SIG-M5 (cell line): ENCODE measurements at places on chromosomes 2 and 18.

DNA sequence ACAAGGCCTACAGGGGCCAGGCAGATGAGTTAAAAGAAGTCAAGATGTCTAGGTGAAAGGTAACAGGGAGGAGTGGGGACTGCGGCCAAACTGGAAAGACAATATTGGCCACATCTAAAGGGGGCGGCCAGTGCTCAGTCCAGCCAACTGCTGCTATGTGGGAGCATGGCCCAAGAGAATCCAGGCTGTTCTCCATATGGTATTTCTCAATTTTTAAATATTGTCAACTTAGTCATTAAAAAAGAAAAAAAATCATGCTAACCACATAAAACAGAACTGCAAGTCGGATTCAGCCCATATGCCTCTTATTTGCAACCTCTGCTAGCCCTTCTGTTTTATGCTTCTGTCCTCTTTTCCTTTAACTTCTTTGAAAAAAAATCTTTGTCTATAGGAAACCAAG, 14.8 kb downstream of the TRABD2A start:
- no peak for DNase-seq

GRCh38 chr2:169746240-169746639, 12.6 kb downstream of the KLHL23 start:
- DNase-seq = no peak

DNA sequence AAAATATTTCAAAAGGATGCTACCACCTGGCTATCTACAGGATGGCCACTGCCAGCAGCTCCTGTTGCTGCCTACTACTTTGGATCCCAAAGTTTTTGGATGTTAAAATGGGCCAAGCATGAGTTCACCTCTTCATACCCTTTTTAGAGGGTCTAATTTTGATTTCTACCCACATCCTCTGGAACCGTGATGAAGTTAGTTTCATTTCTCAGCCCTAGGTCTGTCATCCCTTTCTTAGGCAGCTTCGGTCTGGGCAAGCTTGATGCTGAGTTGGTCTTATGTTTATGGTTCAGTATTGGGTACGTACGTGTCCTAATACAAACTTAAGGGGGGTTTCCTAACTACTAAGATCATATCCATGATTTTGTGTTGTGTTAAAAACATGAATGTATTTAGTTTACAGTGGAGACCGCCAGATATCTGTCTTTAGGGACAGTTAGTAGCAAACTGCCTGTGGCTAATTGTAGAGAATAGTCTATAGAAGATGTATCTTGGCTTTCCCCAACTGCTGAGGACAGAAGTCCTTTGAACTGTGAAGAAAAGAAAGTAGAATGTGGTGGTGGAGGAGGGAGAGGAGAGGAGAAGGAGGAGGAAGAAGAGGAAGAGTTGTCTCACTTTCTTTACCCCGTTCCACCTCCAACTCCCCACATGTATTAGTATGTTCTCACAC, 184.9 kb downstream of the UBE2E3 start:
- DNase-seq = no peak

DNA sequence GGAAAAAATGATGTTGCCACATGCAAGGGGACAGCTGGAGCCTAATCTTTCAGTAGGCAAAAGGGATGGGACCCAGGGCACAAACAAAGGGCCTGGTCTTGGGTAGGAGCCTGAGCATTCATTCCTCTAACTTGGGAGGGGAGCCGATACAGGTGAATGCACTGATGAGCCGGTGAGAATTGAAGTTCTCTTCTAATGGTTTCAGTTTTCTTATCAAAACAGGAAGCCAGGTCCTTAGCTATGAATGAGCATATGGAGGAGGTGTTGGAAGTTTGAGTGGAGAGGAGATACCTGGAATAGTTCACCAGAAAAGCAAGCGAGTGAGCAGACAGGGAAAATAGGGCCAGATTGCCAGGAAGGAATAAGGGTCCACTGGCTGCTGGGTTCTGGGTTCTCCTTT, 10.1 kb downstream of the DPP4 start:
- no peak for DNase-seq

DNA sequence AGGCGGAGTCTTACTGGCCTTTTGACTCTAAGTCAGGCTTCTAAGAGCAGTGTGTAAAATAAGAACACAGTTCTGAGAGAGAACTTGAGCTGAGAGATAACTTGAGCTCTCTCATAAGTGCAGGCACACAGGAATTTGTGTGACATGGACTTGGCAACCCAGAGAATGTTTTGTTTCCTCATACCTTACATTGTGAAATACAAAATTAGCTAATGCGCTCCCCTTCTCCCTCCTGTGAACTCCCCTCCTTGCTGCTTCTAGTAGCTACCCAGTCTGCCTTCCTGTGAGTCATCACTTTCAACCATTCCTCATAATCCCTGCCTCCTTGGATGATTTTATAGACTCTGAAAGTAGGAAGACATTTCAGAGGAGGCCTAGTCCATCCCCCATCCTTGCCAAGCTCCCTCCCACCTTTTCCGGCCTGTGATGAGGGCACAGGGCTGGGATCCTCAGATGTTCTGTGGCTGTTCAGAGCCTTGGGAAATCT, 22.6 kb downstream of the FER1L5 start:
- DNase-seq = peak; percentile 93

- DNase-seq = no peak
Measured at GRCh38 chr2:159584796-159585195, 31.6 kb downstream of the BAZ2B start.

GRCh38 chr2:181036848-181037603, 56.6 kb downstream of the UBE2E3 start:
- DNase-seq = no peak

- no peak for DNase-seq
Measured at GRCh38 chr2:14759082-14759481, 126.6 kb downstream of the LRATD1 start.

- DNase-seq = no peak
Measured at GRCh38 chr2:161710131-161710915, 86.1 kb downstream of the SLC4A10 start.

DNA sequence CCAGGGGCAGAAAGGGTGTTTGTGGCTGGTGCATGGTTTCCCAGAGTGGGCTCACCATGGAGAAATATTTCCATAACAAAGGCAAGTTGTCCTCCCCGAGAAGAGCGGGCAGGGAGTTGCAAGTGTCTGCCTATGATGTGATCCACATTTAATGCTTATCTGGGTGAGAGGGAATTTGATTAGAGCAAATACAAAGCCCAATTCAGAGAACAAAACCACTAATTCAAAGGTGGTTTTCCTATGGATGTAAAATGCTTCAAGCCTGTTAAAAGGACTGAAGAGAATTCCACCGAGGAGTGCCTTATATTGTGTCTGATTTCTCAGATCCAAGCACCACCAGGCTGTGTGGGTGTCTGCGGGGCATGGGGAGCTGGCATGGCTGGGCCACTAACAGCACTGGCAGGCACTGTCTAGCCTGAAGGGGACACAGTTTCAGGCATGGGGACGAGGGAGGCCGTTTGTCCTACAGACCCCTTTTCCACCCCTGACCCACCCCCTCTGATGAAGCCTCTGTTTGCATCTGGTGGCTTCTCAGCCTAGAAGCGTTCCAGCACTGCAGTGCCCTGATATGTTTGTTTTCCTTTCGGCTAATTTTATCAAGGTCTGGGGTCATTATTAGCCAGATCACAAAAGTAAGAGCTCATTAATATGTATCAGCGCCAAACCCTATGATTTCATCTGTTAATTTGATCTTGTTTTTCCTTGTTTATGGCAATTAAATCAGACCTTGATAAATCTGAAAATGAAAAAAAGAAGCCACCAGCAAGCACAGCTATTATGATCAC, 357.3 kb downstream of the HRH4 start:
- no peak for DNase-seq

DNA sequence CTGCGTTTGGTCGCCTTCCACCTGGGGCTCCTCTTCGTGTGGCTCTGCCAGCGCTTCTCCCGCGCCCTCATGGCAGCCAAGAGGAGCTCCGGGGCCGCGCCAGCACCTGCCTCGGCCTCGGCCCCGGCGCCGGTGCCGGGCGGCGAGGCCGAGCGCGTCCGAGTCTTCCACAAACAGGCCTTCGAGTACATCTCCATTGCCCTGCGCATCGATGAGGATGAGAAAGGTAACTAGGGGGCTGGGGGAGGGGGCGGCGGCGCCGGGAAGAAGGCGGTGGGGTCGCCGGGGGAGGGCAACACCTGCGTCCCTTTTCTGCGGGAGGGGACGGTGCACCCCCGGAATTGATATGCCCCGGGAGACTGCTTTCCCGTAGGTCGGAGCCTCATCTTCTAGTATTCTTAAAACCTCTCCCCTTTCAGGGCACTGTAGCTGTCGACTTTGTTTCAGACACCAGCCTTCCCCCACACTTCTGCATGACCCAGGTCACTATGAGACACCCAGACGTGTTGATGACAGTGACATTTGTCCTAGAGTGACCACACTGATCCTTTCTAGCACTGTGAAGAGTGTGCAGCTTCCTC, 755 bp downstream of the SPAST start:
- DNase-seq = no peak

- no peak for DNase-seq
Measured at GRCh38 chr2:1979569-1979968, 235.3 kb upstream of the PXDN start.

- peak; percentile 49 for DNase-seq
Measured at GRCh38 chr2:218218268-218219185, 1.5 kb downstream of the ARPC2 start.

DNA sequence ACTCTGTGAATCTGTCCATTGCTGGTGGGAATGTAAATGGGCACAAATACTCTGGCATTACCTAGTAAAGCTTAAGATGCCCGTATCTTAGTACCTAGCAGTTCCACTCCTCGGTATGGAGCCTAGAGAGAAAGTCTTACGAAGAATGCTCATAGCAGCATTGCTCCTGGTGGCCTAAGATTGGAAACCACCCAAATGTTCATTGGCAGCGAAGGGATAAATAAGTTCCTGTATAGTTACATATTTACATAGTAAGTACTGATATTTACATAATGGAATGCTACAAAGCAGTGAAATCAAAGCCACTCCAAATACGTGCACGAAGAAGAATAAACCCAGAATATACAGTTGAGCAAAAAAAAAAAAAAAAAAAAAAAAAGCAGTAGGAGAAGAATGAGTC, 46.7 kb upstream of the PDIA6 start:
- DNase-seq = no peak

- DNase-seq = no peak
Measured at GRCh38 chr2:176240301-176240700, 28.9 kb upstream of the MTX2 start.
